ENCODE measurements at places on chromosomes 12 and 14. TPM values are rescaled to one million over a fixed set of nuclear protein-coding genes. Genes with fewer than 3 reads are reported as not detected.

GRCh38 chr12:100842156-100842555, 47.6 kb downstream of the ANO4 start:
- DNase-seq, result no peak

The RNF212B gene
- not detected for total RNA-seq

DNA sequence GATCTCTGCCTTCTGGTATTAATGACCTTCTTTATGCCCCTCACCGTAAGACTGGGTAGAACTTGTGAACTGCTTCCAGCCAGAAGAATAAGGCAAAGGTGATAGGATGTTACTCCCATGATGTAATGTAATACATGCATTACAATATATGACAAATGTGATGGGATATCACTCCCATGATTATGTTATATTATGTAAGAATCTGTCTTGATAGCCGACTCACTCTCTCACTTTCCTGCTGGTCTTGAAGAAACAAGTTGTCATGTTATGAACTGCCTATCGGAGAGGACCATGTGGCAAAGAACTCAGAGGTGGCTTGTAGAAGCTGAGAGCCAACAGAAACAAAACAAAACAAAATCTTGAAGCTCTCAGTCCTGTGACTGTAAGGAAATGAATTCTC, 30.6 kb upstream of the OSBPL8 start:
- DNase-seq, result no peak

The GPR132 gene
- 0.40 TPM for total RNA-seq

All from left lobe of liver (tissue), 2 donors.